AG10803 (cell line): ENCODE measurements at places on chromosomes 3 and 15.

GRCh38 chr15:52361975-52362494, 66.4 kb upstream of the MYO5C start:
- no peak for DNase-seq

GRCh38 chr15:64111679-64112050, 15.9 kb downstream of the SNX1 start:
- DNase-seq: no peak

GRCh38 chr15:74179101-74179841, 5.8 kb downstream of the ISLR start:
- DNase-seq: peak; percentile 96

DNA sequence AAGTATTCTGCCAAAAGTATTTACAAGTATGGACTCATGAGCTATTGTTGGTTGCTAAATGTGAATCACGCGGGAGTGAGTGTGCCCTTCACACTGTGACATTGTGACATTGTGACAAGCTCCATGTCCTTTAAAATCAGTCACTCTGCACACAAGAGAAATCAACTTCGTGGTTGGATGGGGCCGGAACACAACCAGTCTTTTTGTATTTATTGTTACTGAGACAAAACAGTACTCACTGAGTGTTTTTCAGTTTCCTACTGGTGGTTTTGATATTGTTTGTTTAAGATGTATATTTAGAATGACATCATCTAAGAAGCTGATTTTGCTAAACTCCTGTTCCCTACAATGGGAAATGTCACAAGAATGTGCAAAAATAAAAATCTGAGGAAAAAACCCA, 30.3 kb downstream of the SYNM start:
- DNase-seq: no peak

DNA sequence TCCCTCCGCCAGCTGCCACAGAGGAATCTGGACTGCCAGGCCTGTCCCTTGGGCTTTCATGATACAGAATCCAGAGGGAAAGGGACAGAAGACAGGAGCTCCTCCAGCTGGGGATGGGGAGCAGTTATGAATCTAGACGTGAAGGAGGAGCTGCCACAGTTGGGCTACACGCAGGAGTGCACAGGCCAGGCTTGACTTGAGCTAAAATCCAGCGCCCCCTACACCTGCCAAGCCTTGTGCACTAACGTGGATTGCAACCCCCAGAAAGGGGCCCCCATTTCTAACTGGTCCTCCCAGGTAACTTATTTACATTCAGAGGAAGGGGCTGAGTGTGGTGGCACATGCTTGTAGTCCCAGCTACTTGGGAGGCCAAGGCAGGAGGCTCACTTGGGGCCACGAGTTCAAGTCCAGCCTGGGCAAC, 14.3 kb downstream of the KLHL6 start:
- DNase-seq: no peak

- DNase-seq: no peak
These were observed 3.7 kb downstream of the SLC6A20 start for GRCh38 chr3:45792516-45793172.

DNA sequence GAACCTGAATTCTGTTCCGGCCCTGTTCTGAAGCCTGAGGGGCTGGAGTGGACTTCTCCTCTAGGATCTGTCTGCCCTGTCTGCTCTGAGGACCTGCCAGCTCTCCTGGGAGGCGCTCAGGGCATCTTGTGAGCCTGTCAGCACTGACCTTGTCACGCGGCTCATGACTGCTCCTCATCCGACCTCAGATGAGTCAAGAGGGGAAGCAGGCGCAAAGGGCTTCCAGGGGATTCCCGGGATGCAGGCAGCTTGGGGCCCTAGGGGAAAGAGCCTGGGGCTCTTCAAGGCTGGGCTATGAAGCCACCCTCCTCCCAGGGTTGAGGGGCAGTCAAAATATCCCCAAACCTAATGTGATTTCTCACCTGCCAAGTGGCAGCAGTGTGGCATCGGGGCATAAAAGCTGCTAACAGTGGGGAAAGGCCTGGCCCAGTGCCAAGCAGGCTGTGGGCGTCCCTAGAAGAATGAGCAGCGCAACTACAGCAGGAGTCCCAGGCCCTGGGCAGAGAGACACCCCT, 27.6 kb upstream of the ANKDD1A start:
- peak; percentile 87 for DNase-seq

DNA sequence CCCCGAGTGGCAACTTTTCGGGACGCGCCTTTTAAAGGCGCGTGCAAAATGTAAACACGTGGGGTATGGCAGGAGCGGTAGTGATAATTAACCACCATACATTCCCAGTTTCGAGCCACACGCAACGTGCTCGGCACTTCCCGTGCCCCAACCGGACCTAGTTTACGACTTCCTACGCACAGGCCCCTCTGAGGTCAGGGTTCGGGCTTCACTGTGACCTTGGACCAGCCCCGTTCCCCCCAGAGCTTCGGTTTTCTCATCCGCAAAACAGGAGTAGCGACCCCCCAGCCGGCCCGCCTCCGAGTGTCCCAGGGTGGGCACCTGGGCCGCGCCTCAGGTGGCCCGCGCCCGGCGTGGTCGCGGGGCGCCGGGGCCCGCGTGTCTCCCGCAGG, 451 bp downstream of the CHCHD4 start:
- DNase-seq: peak; percentile 40
